Activated T-cell treated with anti-CD3 and anti-CD28 coated beads, Interleukin-2, amount 50 U/mL, for 24 hours (primary cell): ENCODE measurements at places on chromosomes 5 and 9.

- no peak for DNase-seq
Observed at GRCh38 chr5:181152406-181152805, 5.0 kb downstream of the OR2V2 start.

GRCh38 chr5:143836161-143836725 lies 24.3 kb downstream of the HMHB1 start:
- no peak for DNase-seq

- no peak for DNase-seq
Observed at GRCh38 chr9:98881356-98881755, 62.4 kb upstream of the COL15A1 start.

DNA sequence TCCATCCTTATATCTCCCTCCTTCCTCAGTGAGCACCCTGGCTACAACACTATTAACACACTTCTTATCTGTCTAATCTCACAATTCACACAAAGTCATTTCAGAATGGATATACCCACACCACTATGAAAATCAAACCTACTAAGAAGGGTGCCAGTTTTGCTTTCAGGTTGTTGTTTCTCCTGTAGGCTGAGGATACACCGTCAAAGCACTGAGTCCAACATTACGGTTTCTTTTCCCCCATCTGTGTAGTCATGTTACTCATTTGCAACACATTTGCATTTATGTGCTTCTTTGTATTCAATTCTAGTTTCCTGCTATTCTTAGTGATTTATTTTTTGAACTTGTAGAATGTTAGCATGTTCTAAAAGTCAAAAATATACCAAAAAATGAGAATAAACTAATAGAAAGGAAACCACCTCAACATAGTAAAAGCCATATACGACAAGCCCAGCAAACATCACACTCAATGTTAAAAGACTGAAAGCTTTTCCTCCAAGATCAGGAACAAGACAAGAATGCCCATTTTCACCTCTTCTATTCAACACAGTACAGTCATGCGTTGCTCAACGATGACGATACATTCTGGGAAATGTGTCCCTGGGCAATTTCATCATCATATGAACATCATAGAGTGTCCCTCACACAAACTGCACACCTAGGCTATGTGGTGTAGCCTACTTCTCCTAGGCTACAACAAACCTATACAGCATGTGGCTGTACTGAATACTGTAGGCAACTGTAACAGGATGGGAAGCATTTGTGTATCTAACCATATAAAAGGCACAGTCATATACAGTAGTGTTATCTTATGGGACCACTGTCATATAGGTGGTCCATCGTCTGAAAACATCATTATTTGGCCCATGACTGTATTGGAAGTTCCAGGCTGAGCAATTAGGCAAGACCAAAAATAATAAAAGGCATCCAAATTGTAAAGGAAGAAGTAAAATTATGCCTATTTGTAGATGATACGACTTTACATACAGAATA lies 6.3 kb downstream of the ROR2 start:
- no peak for DNase-seq

DNA sequence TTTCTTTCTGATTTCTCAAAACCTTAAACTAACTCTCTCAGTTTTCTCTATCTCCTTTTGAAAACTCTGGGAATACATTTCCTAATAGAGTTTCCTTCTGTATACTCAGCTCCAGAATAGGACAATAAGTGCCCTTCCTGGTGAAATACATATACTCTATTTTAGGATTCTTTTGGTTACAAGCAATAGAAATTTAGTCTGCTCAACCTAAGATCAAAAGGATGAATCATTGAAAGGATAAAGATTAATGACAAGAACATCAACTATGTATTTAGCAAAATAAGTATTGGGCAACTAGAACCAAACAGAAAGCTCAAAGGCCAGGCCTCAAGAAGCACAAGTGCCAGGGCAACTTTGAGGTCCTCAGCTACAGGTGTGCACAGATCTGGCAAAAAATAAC lies 127.1 kb downstream of the ADAMTSL1 start:
- no peak for DNase-seq

DNA sequence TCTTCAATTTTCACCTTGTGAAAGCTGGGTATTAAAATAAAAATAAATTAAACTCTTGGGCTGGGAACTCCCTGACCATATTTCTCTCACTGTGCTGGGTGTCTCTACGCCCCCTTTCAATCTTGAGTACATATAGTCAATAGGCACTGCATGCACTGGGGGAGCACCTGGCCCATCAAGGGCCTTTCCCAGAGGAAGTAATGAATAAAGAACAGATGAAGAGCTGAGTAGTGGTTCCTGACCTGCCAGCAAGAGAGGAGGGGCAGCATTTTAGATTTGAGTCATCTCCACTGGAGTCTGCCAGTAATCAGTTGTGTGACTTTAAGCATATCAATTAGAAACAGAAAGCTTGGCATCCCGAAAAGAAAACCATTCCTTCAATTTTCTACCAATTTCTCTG lies 6.2 kb downstream of the MAPKAP1 start:
- peak; percentile 37 for DNase-seq

GRCh38 chr5:172008689-172009141 lies 2.3 kb upstream of the FBXW11 start:
- DNase-seq, result no peak

GRCh38 chr5:151493665-151494064 lies 46.3 kb downstream of the SLC36A1 start:
- DNase-seq, result no peak

DNA sequence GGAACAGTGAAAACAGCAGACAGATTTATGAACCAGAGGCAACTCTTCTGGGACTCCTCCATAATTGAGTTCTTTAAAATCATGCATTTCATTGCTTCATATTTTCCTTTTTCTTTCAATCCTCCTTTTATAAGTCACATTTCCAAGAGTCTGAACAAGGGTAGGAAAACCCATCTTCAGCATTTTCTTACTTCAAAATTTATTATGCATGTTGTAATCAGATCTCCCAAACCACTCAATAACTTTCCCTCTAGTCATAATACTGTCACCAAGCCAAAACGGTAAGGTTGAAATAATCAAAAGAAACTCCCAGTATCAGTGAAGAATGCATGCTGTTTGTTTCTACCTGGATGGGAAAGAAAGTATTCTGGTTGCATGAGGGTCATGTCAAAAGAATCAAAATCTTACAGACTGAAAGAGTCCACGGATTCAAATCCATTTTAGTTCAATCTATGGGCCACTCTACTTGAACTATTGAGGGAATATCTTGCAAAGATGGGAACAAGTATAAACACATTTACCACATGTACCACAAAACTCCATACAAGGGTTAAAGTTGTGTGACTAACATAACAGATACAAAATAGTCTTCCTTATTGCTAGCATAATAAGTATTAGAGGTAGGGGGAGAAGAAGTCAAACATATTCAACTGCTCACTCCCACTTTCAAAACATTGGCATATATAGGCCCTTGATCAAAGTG lies 797.3 kb downstream of the MAT2B start:
- DNase-seq, result no peak

DNA sequence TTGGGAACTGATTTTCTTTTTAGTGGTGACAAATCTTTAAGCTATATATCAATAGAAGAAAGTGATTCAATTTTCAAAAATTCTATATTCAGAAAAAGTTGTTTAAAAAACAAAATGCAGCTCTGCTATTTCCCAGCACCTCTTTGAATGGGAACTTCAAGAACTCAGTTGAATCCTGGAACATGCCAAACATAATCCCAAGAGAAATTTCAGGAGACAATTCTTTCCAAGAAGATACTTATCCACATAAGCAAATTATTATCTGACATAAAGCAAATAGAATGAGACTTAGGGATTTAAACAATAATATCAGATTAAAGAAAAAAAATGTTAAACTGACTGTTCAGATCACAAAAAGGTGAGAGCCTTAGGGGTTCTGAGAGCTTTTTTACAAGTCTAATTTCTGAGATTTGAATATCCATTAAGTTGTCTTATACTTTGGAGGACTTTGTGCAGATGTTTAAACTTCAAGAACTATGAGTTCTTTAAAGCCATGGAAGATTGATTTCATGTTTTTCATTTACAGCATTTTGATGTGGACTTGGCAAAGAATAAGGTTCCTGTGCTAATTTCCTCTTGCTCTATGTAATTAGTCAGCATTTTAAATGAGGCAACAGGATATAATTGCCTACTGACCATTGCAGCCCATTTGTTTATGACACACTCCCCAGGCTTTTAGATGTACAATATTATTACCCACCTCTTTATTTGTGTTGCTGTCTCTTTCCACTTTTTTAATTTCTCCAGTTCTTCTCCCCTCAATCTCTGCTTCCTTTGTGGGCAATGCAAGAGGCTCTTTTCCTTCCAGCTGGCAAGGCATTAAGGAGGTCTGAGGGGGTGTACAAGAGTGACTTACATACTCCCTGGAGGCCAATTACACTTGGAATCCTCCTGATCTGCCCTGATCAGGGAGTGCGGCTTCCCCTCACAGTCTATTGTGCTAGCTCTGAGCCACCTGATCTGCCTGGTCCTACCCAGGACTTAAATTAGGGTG lies 419.1 kb downstream of the NR2F1-AS1 start:
- DNase-seq, result no peak

- no peak for DNase-seq
Observed at GRCh38 chr5:123605822-123606221, 93.8 kb downstream of the CSNK1G3 start.

DNA sequence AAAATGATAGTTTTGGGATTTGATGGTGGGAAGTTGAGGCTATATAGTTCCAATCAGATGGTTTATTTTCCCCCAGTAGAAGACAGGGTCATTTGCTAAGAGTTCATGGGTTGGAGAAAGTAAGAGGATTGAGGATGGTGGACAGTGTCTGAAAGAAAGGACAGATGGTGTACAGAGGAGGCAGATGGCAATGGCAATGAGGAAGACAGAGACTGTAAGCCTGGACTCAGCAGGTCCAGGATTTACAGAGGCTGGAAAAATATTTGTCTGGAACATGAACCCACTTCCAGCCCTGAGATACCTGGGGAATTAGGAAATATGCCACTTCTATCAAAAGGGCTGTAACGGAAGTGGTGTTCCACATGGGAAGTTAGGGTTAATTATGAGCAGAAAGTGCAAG lies 84.5 kb downstream of the PCSK1 start:
- DNase-seq, result no peak

- no peak for DNase-seq
Observed at GRCh38 chr5:56430422-56430821, 197.3 kb upstream of the ANKRD55 start.

GRCh38 chr9:131707733-131708157 lies 32.1 kb downstream of the RAPGEF1 start:
- DNase-seq, result no peak

GRCh38 chr5:149804478-149805450 lies 74.7 kb downstream of the PPARGC1B start:
- no peak for DNase-seq

- DNase-seq, result no peak
Observed at GRCh38 chr5:129384736-129385135, 75.4 kb upstream of the ADAMTS19 start.

DNA sequence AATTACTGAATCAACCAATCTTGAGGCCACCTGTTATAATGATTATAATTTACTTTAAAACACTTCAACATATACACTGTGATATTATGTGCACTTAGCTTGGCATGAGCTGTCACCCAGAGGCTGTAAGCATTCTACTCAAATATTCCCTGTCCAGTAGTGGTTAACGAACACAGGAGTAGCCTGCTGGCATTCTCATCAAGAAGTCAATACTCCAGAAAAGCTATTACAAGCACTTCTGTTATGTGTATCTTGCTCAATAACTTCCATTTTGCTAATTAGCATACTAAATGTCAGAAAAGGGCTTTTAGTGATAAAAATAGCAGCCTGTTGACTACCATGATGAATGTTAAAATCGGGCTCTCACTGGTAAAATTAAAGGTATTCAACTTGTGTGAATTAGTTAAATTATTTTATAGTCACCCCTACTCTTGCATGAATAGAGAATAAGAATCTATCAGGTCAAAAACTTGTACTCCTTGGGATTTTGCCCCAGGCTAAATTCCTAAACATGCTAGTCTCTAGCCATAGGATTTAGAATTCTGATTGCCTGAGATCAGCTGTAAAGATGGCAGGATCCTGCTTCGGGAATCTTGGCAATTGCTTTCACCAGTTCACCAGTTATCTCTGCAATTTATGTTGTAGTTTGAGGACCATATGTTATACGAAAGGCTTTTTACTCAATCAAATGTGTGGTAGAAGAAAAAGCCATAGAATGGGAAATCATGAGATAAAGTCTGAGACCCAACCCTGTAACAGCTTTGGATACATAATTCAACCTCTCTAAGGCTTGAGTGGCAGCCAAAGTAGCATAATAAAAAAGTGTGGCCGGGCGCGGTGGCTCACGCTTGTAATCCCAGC lies 43.4 kb upstream of the PAM start:
- DNase-seq, result no peak

- DNase-seq, result no peak
Observed at GRCh38 chr5:176943816-176944215, 44.7 kb upstream of the HK3 start.

GRCh38 chr9:89254773-89255125 lies 56.2 kb upstream of the CKS2 start:
- no peak for DNase-seq

- DNase-seq, result no peak
Observed at GRCh38 chr5:99900302-99900852, 634.8 kb upstream of the FAM174A start.

DNA sequence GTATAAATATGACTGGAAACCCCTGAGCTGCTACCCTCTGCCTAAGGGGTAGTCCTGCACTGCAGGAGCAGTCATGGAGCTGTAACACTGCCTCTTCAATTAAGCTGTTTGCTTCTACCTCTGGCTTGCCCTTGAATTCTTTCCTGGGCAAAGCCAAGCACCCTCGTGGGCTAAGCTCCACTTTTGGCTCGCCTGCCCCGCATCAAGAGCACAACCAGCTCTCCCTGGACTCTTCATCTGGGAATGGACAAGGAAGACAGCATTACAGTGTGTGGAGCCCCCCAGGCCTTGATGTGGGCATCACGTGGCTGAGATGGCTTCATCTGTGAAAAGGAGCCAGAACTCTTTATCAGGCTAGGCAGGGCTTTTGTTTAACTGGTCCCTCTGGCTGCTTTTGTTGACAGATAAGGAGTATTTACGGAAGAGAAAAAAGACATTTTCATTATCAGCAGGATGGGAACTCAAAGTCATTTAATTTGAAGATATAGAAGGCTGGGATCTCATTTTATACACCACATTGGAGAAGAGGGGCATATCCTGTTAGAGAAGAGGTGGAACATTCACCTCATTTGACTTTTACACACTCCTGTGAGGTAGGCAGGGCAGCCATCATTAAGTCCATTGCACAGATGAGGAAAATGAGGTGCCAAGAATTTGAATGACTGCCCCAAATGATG lies 137.8 kb downstream of the SEMA6A start:
- DNase-seq, result no peak

DNA sequence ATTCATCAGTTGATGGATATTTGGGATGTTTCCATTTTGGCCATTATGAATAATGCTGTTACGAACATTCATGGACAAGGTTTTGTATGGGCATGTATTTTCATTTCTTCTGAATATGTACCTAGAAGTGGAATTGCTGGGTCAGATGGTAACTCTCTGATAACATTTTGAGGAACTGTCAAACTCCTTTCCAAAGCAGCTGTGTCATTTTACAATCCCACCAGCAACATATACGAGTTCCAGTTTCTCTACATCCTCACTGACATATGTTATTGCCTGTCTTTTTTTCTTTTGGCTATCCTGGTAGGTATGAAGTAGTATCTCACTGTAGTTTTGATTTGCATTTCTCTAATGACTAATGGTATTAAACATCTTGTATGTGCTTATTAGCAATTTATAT lies 86.7 kb downstream of the PRKACG start:
- DNase-seq, result no peak
